ENCODE measurements at places on chromosomes 4 and X.

DNA sequence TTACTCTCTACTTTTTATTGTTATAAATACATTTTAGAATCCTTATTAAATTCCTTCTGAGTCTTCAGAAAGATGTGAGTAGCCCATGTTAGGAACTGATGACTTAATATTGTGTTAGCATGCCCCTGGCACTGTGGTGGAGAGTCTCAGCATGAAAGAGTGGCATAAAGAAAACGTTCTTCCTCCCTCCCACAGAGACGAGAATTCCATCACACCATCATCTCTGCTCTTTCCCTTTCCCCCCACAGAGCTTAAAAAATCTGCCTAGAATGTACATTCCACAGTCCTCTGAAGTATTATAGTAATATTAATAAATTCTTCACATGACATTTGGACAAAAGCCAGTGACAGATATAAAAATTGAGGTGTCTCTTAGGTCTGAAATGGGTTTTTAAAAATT is 117.8 kb upstream of the DKK2 start:
- no peak overlapping the region for H3K27ac ChIP-seq
- H3K4me3 ChIP-seq = no peak overlapping the region
- H3K27me3 ChIP-seq = no peaks in the 10 kb centered on the region
- no peaks in the 10 kb centered on the region for H3K4me1 ChIP-seq
- H3K36me3 ChIP-seq = no peaks in the 10 kb centered on the region

- no peaks in the 10 kb centered on the region for H3K27me3 ChIP-seq
- no peaks in the 10 kb centered on the region for H3K36me3 ChIP-seq
- H3K4me3 ChIP-seq = no peak overlapping the region
- H3K4me1 ChIP-seq = no peaks in the 10 kb centered on the region
Observed at GRCh38 chr4:129453524-129454200, 357.7 kb downstream of the C4orf33 start.

GRCh38 chr4:114674080-114674479 is 75.5 kb downstream of the UGT8 start:
- H3K27me3 ChIP-seq = no peaks in the 10 kb centered on the region
- no peak overlapping the region for H3K27ac ChIP-seq
- H3K4me3 ChIP-seq = no peak overlapping the region
- H3K36me3 ChIP-seq = no peaks in the 10 kb centered on the region

DNA sequence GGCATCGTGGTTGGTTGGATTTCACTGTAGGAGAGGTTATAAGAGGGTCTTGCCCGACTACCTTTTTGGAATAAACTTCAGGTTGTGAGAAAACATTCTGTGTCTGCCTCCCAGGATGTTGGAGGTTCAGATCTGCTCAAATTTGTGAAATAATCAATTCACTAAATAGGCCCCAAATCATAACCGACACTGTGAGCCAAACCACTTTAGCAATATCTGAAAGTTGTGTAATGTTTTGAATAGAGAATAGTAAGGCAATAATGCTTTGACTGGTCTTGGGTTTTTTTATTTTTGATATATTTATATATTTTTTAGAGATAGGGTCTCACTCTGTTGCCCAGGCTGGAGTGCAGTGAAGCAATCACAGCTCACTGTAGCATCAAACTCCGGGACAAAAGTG is 131.2 kb downstream of the GLRA3 start:
- H3K27ac ChIP-seq = no peak overlapping the region
- H3K4me1 ChIP-seq = no peaks in the 10 kb centered on the region
- H3K4me3 ChIP-seq = no peak overlapping the region
- DNase-seq = no peak
- no peaks in the 10 kb centered on the region for H3K36me3 ChIP-seq

- no peaks in the 10 kb centered on the region for H3K4me1 ChIP-seq
- no peak overlapping the region for H3K4me3 ChIP-seq
- DNase-seq = no peak
- no peaks in the 10 kb centered on the region for H3K36me3 ChIP-seq
- H3K27ac ChIP-seq = no peak overlapping the region
- no peaks in the 10 kb centered on the region for H3K27me3 ChIP-seq
Observed at GRCh38 chr4:10421344-10422055, 35.7 kb downstream of the ZNF518B start.

DNA sequence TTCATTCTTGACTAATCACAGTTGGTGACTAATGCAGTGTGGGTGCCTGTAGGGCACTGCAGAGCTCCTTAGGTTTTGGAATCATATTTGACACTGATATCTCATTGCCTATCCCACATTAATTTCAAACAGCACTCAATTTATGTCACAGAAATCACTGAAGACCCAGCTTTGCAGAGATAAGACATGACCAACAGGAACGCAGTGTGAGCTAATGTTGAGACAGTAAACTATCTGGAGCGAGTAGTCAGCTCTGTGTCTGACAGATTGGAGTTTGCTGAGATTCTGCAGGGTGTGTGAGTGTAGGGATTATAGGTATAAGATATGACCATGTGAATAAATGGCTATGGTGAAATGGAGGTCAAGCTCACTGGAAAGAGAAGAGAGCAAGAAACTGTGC is 1586.1 kb upstream of the AGA start:
- no peak overlapping the region for H3K4me3 ChIP-seq
- no peaks in the 10 kb centered on the region for H3K36me3 ChIP-seq
- H3K27me3 ChIP-seq = no peaks in the 10 kb centered on the region
- DNase-seq = no peak
- no peak overlapping the region for H3K27ac ChIP-seq
- H3K4me1 ChIP-seq = no peaks in the 10 kb centered on the region

GRCh38 chrX:150602296-150602695 is 33.9 kb downstream of the MTM1 start:
- no peak overlapping the region for H3K27ac ChIP-seq
- no peak for DNase-seq
- H3K4me1 ChIP-seq = no peaks in the 10 kb centered on the region
- H3K36me3 ChIP-seq = no peaks in the 10 kb centered on the region
- H3K4me3 ChIP-seq = no peak overlapping the region

DNA sequence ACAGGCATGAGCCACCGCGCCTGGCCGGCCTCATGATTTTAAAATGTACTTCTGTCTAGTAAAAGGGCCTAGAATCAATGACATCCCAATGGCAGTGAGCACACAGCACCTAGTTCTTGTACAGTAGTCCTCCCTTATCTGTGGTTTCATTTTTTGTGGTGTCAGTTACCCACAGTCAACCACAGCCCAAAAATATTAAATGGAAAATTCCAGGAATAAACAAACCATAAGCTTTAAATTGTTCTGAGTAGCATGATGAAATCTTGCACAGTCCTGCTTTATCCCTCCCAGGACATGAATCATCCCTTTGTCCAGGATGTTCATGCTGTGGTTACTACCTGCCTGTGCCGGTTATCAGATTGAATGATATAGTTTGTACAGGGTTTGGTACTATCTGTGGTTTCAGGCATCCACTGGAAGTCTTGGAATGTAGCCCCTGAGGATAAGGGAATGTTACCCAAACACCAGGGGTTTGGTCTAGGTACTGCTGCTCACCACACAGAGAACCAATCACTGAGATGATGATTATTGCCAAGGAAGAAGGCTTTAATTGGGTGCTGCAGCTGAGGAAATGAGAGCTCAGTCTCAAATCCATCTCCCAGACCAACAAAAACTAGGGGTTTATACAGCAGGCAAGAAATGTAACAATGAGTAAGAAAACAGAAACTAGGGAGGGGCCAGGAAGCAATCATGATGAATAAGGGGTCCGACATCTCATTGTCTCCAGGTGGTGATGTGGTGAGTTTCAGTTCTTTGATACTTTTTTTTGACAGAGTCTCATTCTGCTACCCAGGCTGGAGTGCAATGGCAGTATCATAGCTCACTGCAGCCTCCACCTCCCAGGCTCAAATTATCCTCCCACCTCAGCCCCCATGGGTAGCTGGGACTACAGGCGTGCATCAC is 16.2 kb upstream of the FHL1 start:
- H3K36me3 ChIP-seq = no peaks in the 10 kb centered on the region
- no peak overlapping the region for H3K4me3 ChIP-seq
- H3K4me1 ChIP-seq = peaks cover 35% of the 10 kb centered on the region
- peak overlapping the region; percentile 88 for H3K27ac ChIP-seq
- no peaks in the 10 kb centered on the region for H3K27me3 ChIP-seq

GRCh38 chrX:97132664-97133415 is 249.1 kb downstream of the RPA4 start:
- H3K4me1 ChIP-seq = no peaks in the 10 kb centered on the region
- H3K27me3 ChIP-seq = no peaks in the 10 kb centered on the region
- no peaks in the 10 kb centered on the region for H3K36me3 ChIP-seq
- no peak for DNase-seq
- no peak overlapping the region for H3K27ac ChIP-seq
- H3K4me3 ChIP-seq = no peak overlapping the region

- H3K27me3 ChIP-seq = no peaks in the 10 kb centered on the region
- no peak overlapping the region for H3K4me3 ChIP-seq
- H3K36me3 ChIP-seq = no peaks in the 10 kb centered on the region
- 0 out of 2 replicates have a peak, but pooled peaks cover 8% of the 10 kb centered on the region for H3K4me1 ChIP-seq
- H3K27ac ChIP-seq = no peak overlapping the region
- no peak for DNase-seq
Observed at GRCh38 chr4:153161226-153161963, 42.8 kb upstream of the TRIM2 start.

DNA sequence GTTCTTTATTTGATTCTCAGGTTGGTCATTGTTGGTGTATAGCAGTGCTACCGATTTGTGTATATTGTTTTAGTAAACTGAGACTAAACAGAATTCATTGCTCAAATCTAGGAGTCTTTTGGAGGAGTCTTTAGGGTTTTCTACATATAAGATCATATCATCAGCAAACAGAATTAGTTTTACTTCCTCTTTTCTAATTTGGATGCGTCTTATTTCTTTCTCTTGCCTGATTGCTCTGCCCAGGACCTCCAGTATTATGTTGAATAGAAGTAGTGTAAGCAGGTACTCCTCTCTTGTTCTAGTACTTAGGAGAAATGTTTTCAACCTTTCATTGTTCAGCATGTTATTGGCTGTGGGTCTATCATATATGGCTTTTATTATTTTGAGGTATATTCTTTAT is 92.6 kb downstream of the IQCM start:
- no peaks in the 10 kb centered on the region for H3K4me1 ChIP-seq
- no peaks in the 10 kb centered on the region for H3K36me3 ChIP-seq
- DNase-seq = no peak
- no peak overlapping the region for H3K4me3 ChIP-seq

DNA sequence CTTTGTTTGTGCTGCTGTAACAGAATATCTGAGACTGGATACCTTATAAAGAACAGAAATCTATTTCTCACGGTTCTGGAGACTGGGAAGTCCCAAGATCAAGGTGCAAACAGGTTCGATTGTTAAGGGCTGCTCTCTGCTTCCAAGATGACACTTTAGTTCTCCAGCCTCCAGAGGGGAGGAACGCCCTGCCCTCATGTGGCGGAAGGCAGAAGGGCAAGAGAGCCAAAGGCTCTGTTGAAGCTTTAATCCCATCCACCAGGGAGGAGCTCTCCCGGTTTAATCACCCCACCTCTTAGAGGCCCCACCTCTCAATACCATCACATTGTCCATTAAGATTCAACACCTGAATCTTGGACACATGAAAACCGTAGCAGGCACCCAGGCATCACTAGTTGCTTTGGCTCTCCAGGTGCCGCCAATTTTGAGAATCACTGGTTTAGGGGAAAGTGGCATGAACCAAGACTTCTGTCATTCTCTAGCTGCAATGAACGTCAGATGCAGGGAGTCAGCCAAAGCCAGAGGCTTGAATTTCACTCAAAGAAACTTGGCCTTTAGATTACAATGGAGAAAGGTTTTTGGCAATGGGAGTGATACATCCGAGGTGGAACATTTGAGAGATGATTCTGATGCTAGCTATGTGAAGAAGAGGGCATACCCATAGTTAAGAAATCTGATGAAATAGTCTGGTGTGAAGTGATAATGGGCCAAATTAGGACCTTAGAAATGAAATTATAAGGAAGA is 15.7 kb downstream of the FHL1 start:
- no peak overlapping the region for H3K4me3 ChIP-seq
- no peaks in the 10 kb centered on the region for H3K36me3 ChIP-seq
- H3K4me1 ChIP-seq = peaks cover 18% of the 10 kb centered on the region
- no peaks in the 10 kb centered on the region for H3K27me3 ChIP-seq
- H3K27ac ChIP-seq = no peak overlapping the region
- DNase-seq = peak; percentile 57

- no peaks in the 10 kb centered on the region for H3K27me3 ChIP-seq
- no peaks in the 10 kb centered on the region for H3K36me3 ChIP-seq
- no peak for DNase-seq
- H3K4me3 ChIP-seq = peak within 1 kb of the TSS; percentile 43
- H3K27ac ChIP-seq = no peak within 1 kb of the TSS
Observed at GRCh38 chrX:49162620-49163019, at the start of gene MAGIX. TSS of gene MAGIX (plus strand) at chrX:49162758. CDS start at chrX:49162890, 132 bp downstream.

GRCh38 chrX:106397788-106398538 is 213.8 kb upstream of the RADX start:
- no peaks in the 10 kb centered on the region for H3K36me3 ChIP-seq
- no peak overlapping the region for H3K4me3 ChIP-seq
- no peaks in the 10 kb centered on the region for H3K4me1 ChIP-seq

- H3K4me3 ChIP-seq = no peak overlapping the region
- H3K36me3 ChIP-seq = no peaks in the 10 kb centered on the region
- H3K27me3 ChIP-seq = no peaks in the 10 kb centered on the region
- DNase-seq = no peak
- no peak overlapping the region for H3K27ac ChIP-seq
Observed at GRCh38 chr4:85979276-85979675, 380.6 kb downstream of the MAPK10 start.

DNA sequence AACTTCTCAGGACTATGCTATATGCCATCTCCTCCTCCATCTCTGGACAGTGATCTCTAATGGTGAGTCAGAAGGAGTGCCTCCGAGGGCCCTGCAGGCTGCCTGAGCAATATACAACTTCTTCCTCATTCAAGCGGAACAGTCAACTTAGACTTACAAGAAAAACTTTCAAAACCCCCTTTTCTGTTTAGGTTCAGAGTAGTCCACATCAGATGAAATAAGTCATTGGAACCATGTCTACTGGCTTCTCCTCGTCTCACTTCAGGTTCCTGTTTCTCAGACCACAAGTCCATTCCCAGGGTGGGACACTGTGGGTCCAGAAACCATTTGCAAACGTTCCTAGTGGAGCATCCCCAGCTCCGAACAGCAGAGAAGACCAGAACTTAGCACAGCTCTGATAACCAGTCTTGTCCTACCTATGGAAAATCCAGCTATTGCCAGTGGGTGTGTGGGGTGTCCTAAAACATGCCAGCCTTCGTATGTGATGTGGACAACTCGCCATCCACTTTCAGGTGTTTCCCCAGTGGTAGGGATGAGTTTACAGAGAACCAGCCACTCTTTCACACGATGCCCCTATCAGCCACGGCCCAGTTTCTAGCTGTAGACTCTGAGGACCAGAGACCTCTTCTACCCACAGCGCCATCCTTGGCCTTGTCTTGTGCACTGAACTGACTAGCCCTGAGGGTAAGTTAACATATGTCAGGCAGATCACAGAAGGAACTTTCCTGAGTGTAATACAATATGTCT is 32.7 kb upstream of the NKRF start:
- H3K27me3 ChIP-seq = no peaks in the 10 kb centered on the region
- no peak overlapping the region for H3K27ac ChIP-seq
- H3K4me3 ChIP-seq = no peak overlapping the region
- no peaks in the 10 kb centered on the region for H3K36me3 ChIP-seq
- DNase-seq = no peak
- no peaks in the 10 kb centered on the region for H3K4me1 ChIP-seq

- peaks cover 64% of the 10 kb centered on the region for H3K36me3 ChIP-seq
- H3K27me3 ChIP-seq = no peaks in the 10 kb centered on the region
- H3K27ac ChIP-seq = peak overlapping the region; percentile 100
- no peak overlapping the region for H3K4me3 ChIP-seq
- peaks cover 36% of the 10 kb centered on the region for H3K4me1 ChIP-seq
Observed at GRCh38 chr4:39514888-39515401, 12.3 kb downstream of the UGDH start.

GRCh38 chr4:113141901-113142346 is 92.5 kb downstream of the ANK2 start:
- H3K4me3 ChIP-seq = no peak overlapping the region
- H3K27me3 ChIP-seq = no peaks in the 10 kb centered on the region
- no peaks in the 10 kb centered on the region for H3K36me3 ChIP-seq
- DNase-seq = peak; percentile 4
- 0 out of 2 replicates have a peak overlapping the region, but pooled peaks have one; percentile 29 for H3K27ac ChIP-seq
